ENCODE measurements at places on chromosomes 6 and 20.

DNA sequence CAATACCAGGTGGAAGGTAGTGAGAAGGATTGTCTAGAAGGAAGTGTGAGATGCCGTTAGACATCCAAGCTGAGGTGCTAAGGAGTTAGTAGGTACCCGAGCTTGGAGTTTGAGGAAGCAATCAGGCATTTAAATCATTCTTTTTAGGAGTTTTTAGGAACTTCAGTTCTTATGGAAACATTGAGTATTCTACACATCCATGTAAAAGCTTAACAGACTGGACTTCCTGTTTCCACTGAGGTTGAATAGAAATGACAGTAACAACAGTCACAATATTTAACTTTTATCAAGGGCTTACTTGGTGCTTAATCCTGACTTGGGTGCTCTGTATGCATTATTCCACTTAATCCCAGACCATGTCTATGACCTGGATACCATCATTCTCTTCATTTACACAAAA, 136.4 kb downstream of the UST start:
- DNase-seq = no peak

DNA sequence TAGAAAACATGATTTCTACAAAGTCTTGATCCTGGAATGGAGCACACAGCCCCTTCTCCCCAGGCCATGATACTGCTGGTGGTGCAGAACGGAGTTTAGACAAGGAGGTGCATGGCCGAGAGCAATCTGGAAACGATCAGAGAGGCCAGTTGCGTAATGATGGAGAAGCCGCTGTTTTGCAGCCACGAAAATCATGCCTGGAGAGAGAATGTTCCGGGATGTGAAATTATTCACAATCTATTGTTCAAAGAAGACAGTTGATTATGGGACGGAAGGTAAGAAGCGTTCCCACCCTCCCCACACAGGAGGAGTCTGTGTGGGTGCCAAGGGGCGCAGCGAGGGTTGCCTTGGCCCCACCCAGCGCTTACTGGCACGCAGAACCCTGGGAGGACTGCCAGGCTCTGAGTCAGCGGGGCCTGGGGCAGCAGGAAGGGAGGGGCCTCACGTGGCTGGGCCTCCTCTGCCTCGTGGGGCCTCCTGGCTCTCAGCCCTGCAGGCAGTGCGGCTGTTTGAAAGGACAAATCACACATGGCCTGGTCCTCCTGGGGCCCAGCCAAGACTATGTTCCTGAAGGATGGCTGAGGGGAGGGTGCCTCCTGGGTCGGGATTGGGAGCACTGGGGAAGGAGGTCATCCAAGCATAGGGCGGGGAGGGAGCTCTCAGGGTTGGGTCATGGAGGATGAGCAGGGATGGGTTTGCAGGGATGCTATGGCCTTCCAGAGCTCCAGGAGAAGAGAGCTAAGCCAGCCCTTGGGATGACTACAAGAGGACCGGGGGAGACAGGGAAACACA, 8.7 kb upstream of the AP5S1 start:
- DNase-seq = peak; percentile 90

- no peak for DNase-seq
Observed at GRCh38 chr20:53002786-53003185, 30.6 kb downstream of the TSHZ2 start.

DNA sequence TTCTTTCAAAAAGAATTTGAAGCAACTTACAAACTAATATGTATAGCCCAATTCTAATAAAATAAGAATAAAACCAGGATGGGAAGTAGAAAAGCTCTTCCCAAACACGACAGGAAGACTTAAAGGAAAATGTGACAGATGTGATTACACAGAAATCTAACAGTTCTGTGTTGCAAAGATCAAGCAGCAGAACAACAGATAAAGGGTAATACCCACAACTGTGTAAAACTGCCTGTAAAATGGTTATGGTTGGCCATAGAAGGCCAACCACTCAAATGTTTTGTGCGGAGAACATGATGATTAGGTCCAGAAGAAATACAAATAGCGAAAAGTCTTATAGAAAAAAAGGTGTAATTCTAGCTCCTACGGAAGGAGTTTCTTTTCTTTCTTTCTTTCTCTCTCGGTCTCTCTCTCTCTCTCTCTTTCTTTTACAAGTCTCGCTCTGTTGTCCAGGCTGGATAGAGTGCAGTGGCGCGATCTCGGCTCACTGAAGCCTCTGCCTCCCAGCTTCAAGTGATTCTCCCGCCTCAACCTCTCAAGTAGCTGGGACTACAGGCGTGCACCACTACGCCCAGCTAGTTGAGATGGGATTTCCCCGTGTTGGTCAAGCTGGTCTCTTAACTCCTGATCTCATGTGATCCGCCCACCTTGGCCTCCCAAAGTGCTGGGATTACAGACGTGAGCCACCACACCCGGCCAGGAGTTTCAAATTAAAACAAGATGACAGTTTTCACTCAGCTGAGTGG, 128.5 kb downstream of the QRSL1 start:
- no peak for DNase-seq

DNA sequence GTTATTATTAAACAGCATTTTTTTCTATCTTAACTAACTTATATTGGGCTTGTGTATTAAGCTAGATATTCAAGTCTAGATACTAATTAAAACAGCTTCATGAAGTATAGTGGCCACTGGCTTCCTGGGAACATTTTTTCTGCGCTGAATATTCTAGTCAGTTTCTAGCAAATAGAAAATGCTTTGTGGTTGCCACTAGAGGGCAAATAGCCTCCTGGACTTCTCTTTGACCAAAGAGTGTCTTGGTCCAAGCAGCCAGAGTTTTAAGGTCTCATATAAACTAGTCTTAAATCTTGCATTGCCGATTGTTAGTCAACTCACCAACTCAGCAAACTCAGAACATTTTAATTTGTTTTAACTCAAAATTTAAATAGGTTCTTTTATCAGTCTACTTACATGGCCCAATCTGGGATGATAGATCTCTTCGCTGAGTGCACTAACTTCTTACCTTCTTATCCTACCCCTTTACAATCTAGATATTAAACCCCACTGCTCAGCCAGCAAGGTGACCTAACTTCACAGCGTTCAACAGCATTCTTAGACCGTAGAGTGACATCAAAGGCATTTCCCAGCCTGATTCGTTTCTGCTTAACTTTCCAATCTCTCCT, 24.6 kb upstream of the ID4 start:
- DNase-seq = no peak

DNA sequence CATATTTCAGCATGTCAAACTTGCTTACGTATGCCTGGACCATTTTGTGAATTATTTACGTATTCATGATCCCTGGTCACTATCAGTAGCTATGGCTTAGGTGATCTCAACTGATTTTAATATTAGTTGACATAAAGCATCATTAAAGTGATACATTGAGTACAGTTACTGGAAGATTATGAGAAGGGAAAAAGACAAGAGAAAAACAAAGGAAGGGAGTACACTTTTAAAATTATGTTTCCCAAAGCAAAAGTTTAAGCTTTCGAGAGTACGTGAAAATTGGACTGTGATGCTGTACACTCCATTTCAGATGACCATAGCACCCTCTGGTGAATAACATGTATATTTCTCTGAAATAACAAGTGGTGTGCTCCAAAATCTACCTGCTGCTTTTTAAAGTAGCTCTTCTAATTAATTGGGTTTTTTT, 215.0 kb upstream of the HSF2 start:
- DNase-seq = no peak

DNA sequence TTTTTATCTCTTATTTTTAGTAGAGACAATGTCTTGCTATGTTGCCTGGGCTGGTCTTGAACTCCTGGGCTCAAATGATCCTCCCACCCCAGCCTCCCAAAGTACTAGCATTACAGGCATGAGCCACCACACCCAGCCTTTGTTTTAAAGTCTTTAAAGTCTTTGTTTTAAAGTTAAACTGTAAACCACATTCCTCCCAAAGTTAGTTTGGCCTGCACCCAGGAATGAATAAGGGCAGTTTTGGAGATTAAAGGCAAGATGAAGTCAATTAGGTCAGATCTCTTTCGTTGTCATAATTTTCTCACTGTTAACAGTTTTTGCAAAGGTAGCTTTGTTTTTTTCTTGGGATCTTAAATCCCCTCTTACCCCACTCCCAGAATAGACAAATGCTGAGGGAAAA, 63.8 kb downstream of the UBR2 start:
- no peak for DNase-seq

DNA sequence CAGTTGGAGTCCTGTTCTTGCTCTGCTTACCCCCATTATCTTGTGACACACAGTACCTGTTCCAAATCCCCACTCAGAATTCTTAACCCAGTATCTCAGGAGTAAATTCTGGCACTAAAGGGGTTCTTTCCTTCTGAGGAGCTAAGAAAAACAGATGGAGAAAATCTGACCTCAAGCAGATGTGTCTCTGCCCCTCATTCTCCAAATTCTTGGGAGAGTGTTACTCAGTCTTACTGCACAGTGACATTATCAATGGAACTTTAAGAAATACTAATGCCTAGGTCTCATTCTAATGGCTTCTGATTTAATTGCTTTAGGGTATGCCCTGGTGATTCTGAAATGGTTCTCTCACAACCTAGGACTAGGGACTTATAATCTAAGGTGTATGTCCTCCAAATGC, 40.6 kb upstream of the PTPRK start:
- no peak for DNase-seq

DNA sequence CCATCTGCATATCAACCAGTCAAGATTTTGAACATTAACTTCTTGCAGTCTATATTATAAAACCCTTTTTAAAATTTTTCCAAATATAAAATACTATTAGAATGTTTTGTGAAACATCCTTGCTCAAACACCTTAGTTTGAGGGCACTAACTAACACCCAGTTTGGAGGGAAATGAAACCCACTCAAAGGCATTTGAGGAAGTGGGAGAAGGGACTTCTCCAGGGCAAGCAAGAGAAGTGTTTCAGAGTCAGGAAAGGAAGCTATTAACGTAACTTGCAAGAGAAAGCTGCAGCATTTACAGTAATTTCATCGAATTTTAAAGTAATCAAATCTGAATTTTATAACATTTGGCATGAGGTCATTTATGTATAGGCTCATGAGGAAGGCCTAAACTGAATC, 21.3 kb downstream of the MTFR2 start:
- no peak for DNase-seq

GRCh38 chr6:139547122-139547776, 172.8 kb upstream of the CITED2 start:
- no peak for DNase-seq

DNA sequence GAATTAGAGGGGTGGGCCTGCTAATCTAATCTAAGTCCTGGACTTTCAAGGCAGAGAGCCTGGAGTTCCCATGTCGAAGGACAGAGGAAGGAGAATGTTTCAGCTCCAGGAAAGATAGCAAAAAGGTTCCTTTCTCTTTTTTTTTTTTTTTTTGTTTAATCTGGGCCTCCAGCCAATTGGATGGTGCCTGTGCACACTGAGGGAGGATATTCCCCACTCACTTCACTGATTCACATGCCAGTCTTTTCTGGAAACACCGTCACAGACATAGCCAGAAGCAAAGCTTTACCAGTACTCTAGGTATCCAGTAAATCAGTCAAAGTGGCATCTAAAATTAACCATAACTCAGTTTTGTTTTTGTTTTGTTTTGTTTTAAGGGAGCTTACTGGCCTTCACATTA, 721.1 kb downstream of the TENT5A start:
- DNase-seq = no peak

DNA sequence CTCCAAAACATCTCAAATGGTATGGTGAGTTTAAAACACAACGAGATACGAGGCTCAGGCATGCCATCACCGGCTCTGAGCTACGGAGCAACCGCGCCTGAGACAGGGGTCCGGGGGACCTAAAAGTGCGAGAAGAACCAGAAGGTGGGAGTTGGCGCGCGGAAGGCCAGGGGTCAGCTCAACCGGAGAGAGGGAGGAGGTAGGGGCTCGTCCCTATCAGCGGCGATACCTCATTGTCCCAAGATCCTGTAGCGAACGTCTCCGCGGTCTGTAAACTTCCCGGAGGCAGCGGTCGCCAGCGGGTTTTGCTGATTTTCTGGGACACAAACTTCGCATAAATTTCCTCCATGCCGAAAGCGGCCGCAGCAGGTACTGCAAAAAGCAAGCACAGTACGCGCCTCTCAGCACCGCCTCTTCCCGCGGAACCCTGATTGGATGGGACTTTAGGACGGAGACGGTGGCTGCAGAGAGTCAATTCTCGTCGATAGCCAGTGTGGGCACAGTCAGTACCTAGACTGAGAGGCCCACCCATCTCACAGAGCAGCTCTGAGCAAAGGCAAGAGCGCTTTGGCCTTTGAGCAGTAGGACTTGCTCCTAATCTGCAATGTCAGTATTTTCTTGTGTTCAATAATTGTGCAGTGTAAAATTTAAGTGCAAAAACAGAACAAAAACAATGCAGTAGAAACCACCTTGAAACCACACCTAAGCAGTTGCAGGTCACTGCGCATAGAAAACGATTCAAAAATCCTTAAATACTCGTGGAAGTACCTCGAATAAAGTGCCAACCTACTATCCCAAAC, at the start of gene NUP43:
NUP43 (minus strand) TSS at position 383 of the 800 bp plus-strand sequence; CDS start at position 349, 34 bp downstream.
- peak; percentile 88 for DNase-seq

DNA sequence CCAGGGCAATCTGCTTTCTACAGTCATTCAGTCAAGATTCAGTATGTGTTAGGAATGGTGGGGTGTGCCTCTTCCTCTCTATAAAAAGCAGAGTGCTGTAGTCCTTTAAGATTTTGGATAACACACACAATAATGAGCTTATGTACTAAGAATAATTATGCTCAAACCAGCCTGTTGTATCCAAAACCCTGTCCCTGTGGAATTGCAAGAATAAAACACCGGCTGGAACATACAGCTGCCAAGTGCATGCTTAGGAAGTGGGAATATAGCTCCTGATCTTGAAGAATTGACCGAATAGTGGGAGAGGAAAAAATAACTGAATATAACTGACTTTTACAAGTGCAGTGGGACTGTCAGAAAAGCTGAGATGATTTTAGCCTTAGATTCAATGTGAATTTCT, 979 bp upstream of the MOCS1 start:
- no peak for DNase-seq
